Stimulated activated CD8-positive, alpha-beta memory T cell treated with anti-CD3 and anti-CD28 coated beads, Interleukin-2, amount 100 ng/mL, for 48 hours (primary cell): ENCODE measurements at places on chromosomes 4 and X.

DNA sequence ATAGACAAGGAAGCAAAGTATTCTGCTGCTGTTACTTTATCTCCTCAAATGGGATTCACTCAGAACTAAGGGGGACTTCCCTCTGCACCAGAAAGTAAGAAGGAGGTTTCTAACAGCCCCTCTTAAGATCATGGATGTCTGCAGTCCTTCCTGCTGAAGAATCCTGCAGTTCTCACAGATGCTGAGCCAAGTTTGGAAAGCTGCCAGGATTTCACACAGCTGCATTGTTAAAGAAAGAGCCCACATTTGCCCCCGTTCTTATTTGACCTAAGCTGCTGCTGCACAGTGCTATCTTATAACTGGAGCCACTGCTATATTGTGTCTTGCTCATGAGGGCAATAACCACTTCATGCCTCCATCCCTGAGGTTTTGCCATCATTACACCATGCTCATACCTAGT lies 81.1 kb downstream of the FAAH2 start:
- no peak for DNase-seq

DNA sequence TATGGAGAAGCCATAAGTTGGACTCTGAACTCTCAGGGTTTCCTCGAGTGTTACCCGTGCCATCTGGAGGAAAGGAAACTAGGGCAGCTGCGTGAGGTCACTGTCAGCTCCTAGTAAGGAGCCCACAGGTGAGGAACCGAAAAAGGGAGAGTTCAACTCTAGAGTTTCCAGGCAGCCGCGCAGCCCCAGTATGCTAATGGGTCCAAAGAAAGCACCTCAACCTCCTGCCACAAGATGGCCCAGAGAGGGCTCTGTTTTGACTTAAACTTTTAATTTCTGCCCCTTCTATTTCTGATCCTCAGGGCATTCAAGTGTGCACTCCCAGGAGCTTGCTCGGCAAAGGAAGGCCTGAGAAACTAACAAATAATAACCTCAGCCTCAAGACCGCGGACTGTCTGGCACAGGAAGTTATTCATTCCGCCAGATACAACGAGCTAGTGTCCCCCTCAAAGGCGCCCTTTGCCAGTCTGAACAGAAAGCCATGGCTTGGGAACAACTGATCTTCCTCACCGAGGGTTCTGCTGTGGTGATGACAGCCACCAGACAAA lies 13.9 kb downstream of the SCARB2 start:
- no peak for DNase-seq

GRCh38 chr4:6009452-6009851 lies 8.8 kb downstream of the C4orf50 start:
- no peak for DNase-seq

DNA sequence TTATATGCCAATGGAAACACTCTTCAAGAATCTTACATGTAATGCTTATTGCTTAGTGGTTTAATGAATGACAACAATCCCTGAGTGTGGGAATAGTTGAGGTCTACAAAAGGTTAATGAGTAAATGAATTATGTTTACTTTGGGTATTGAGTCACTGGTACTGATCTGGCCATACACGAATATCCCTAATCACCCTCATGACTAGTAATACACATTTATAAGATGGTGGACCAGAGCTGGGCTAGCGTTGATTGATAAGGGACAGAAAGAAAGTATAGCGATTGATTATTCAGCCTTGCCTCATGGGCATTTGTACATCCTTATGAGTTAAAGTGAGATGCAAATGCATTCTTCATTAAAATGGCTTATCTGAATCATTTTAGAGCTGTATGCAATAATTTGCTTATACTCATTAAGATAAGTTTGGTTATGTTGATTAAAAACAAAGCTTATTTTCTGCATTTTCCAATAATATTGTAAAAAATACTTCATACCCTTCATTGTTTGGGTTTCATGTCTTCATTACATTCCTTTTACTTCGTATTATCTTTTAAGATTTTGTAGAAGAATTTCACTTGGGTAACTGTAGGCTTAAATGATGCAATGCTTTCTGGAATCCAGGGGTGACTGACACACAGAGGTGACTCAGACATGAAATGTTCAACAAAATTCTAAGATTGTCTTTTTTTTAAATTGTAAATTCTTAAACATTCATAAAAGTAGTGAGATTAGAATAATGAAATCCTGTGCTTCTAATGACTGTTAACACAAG lies 47.4 kb downstream of the FGF2 start:
- DNase-seq = no peak

DNA sequence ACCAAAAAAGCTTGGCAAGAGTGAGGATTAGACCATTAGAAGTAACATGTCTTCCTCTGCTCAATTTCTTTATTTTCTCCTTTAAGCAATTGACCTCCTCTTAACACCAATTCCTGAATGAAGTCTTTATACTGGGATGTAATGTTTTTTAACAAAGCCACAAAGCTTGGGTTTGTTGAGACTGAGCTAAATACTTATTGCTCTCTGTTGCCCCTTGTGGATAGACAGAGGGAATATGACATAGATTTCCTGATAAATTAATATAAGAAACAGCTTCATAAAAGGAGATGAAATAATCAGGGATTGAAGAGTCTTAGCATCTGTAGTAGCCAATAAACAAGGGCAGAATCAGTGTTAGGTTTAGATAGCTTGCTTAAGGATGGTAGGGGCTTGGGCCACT lies 57.6 kb downstream of the CCDC160 start:
- no peak for DNase-seq

DNA sequence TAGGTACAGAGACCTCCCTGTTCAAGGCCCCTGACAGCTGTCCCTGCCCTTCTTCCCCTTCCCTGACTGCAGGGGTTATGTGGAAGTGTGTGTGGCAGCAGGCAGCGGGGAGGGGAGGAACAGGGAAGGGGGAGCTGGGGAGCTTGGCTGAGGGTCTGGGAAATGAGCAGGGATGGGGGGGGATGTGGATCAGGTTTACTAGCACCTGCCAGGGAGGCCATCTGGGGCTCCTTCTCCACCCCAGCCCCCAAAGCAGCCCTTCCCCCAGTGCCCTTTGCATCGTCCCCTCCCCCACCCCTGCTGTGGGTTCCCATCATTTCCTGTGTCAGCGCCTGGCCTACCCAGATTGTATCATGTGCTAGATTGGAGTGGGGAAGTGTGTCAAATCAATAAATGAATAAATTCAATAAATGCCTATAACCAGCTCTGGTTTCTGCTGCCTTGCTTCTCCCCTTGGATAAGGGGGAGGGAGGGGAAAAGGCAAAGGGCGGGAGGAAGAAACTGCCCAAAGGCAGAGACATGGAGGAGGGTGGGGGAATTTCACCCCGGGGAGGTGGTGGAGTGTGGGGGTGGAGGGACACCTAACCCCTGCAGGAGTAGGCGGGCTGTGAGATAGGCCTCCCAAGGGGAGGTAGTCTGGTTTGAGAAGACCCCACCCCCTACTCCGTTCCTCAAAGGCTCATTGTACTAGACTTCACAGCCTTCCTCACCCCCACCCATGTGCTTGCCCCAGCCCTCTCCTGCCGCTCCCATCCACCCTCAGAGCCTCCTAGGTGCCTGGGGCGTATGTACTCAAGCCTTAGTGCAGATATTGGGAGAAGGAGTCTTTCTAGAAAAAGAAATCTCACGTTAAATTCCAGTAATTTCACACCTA lies 3.2 kb downstream of the CXorf65 start:
- no peak for DNase-seq

GRCh38 chrX:15594371-15594770 lies 6.4 kb downstream of the ACE2 start:
- no peak for DNase-seq

DNA sequence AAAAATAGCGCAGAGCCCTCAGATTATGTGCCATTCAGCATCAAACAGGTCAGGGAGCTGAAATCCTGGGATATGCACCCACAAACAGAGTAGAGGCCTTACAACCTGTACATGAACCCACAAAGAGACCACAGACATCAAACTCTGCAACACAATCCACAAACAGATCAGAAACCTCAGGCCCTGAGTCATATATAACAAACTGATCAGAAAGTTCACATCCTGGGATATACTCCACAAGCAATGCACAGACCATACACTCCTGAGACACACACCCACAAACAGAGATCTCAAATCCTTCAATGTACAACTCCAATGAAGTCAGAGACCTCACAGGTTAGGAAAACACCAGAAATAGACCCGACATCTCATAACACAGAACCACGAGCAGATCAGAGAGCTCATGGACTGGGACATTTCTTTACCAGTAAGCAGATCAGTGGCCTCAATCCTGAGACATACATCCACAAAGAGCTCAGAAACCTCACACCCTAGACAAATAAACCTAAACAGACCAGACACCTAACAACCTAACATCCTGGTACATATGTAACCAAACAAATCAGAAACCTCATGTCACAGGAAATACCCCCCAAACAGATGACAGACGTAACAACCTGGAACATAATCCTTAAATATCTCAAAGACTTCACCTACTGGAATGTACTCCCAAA lies 24.2 kb downstream of the SUV39H1 start:
- DNase-seq = no peak

GRCh38 chr4:59060895-59061294 lies 1950.7 kb upstream of the IGFBP7 start:
- DNase-seq = no peak

GRCh38 chrX:120795301-120795700 lies 80.4 kb downstream of the CT47B1 start:
- DNase-seq = no peak

DNA sequence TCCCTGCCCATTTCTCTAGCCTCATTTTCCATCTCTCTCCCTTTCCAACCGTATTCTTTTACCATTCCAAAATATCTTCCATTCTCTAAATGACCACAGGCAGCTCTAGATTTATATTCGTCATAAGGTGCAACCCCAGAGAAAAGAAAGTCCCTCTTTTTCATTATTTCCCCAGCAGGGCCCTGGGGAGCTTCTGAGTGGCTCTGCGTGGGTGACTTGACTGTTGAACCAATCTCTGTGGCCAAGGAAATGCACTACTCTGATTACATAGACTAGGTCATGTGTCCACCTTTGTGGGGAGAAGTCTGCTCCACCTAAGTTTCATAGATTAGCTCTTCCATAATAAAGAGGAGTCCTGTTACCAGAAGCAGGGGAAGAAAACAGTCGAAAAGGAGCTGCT lies 51.4 kb downstream of the ATOH1 start:
- no peak for DNase-seq

DNA sequence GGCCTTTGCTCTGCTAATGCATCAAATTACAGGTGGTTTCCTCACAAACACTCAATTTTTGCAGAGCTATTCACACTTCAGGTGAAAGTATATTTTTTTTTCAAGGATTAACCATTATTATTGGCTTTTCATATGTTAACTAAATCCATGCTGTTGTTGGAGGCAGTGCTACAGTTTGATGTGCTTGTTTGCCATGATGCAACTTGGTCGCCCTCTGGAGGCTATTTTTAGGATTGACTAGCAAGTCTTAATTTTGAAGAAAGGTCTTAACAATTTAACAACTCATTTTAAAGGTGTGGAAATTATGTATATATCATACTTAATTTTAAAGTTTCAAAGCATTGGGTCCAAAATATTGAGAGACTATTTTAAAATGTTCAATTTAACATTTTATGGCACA lies 168.8 kb upstream of the FAM47A start:
- DNase-seq = no peak

- DNase-seq = no peak
Measured at GRCh38 chr4:158042591-158043030, 130.2 kb downstream of the GASK1B start.

- no peak for DNase-seq
Measured at GRCh38 chrX:46665232-46666152, 91.9 kb downstream of the CHST7 start.

GRCh38 chrX:20412871-20413486 lies 146.3 kb upstream of the RPS6KA3 start:
- DNase-seq = no peak

- no peak for DNase-seq
Measured at GRCh38 chrX:56788717-56789122, 59.7 kb downstream of the NBDY start.

DNA sequence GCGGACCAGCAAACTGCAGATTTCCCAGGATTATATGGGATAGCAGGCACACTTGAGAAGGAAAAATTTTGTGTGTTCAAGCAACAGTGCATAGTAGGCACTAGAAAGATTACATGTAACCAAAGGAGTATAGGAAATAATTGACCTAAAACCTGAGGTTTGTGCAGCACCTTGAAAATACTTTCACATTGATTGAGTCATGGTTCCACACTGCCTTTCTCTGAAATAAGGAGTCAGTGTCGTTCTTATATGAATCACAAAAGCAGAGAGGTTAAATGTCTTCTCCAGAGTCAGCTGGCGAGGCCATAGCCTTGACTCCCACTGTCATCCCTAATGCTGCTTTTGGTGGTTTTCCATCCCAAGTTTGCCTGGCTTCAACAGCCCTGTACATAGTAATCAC lies 138.9 kb downstream of the SOWAHB start:
- no peak for DNase-seq

DNA sequence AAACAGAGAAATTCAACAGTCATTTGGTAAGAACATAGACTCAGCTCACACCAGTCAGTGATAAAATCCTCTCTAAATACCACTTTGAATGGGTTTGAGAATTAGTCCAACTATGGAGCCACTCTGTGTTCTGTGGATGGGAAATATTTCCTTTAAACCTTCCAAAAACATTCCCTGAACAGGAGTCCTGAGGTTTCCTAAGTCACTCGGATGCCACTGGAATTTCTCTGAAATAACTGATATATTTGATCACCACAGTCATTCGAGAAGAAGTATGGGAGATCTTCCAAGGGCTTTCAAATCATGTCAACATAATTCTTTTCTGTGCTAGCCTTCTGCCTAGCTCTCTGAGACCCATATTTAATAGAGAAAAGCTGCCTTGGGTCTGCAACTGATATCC lies 958.6 kb downstream of the STIM2 start:
- DNase-seq = no peak

- DNase-seq = no peak
Measured at GRCh38 chrX:154785716-154786115, 19.6 kb downstream of the MPP1 start.

- no peak for DNase-seq
Measured at GRCh38 chrX:39576041-39576872, 521.5 kb downstream of the BCOR start.

GRCh38 chr4:124970011-124970410 lies 257.5 kb upstream of the ANKRD50 start:
- no peak for DNase-seq

GRCh38 chr4:56215901-56216300 lies 171.4 kb downstream of the AASDH start:
- no peak for DNase-seq

GRCh38 chr4:145511913-145512522 lies 30.4 kb downstream of the SMAD1 start:
- DNase-seq = no peak

GRCh38 chr4:188030401-188030800 lies 34.8 kb downstream of the ZFP42 start:
- no peak for DNase-seq

GRCh38 chr4:138392751-138393308 lies 150.7 kb upstream of the SLC7A11 start:
- no peak for DNase-seq

DNA sequence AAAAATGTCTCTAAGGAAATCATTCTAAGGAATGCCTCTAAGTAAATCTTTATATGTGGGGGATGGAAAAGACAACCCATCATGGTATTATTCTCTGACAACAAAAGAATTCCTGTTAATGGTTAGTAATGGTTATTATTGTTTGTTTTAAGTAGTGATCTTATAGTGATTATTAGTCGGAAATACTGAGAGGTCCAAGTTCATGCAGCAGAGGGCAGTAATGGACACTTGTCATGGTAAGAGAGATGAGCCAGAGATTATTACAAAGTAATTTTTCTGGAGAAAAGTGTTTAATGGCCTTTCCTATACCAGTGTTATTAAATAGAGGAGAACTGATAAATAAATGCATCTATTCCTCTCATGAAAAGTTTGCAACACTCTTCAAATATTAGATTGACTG lies 8.1 kb upstream of the DKK2 start:
- no peak for DNase-seq

GRCh38 chr4:141548791-141549190 lies 87.6 kb upstream of the IL15 start:
- DNase-seq = no peak
